Activated B cell treated with CpG ODN at 0.5 μM for 24 hours (primary cell): ENCODE measurements at places on chromosomes 4 and X.

- DNase-seq, result no peak
These were observed 181.3 kb downstream of the RAB28 start for GRCh38 chr4:13302876-13303275.

- no peak for DNase-seq
These were observed 470.0 kb downstream of the GASK1B start for GRCh38 chr4:157702831-157703230.

DNA sequence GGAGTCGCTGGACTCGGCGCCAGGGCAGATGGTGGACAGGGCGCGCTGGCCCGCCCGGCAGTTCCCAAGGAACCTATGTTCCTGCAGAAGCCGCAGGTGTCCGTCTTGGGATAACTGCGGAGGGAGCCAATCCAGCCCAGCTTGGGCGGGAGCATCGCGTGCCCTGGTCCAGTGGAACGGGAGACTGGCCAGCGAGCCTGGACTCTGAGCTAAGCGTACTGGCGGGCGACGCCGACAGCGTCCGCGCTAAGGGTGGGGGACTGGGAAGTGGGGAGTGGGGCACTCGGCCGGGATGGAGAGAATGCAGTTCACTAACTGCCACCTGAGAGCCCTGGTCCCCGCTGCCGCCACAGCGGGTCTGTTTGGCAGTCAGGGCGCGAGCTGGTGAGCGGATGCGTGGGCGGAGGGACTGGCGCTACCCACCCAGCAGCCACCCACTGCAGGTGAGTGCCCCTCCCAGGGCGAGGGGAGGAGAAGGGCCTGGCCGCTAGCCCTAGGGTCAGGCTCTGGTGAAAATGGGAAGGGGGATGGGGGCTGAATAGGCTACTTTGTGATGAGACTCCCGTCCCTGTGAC, 1.3 kb upstream of the MAMLD1 start:
- DNase-seq, result peak; percentile 21

GRCh38 chr4:101103381-101104142, 243.8 kb downstream of the PPP3CA start:
- DNase-seq, result no peak

GRCh38 chr4:100290585-100290984, 100.3 kb upstream of the DDIT4L start:
- DNase-seq, result no peak

DNA sequence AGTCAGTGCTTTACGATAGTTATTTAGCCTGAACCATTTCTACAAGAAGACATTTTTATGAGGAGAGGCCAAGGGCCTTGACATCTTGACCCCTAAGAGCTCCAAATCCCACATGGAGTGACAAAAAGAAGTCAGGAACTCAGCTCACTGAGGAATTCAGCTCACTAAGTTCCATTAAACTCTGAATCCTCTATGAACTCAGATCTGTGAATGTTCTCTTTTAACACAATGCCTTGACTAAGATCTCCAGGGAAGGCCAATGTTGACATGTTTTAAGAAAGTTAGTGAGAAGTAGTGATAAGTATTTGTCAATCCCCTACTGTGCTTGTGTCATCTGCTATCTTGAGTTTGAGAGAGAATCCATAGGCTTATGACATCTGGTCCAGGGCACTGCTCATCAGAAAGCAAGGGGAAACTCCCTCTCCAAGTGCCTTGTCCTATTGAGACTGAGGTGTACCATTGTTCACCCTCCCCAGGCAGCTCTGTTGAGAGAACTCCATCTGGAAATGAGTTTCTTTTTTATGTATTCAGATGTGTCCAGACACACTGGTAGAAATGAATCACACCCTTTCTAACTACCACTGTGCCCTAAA, 68.7 kb upstream of the PCDH19 start:
- no peak for DNase-seq

DNA sequence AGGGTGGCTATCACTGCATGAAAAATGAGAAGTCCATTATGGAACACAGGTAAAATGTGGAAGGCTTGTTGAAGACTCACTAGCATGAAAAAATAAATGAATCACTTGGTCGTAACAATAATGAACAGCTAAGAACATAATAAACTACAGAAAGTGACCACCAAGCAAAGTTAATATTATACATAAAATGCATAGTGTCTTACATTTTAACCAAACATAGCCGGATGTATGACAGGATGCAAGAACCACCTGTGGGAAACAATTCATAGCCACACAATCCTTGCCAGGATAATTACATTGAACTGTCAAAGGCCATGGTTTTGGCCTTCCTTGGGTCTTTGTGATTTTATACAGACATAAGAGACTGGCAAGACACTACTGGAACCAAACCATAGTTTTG, 81.9 kb upstream of the ATXN3L start:
- no peak for DNase-seq

- DNase-seq, result no peak
These were observed 366.2 kb upstream of the PITX2 start for GRCh38 chr4:110989125-110989524.

DNA sequence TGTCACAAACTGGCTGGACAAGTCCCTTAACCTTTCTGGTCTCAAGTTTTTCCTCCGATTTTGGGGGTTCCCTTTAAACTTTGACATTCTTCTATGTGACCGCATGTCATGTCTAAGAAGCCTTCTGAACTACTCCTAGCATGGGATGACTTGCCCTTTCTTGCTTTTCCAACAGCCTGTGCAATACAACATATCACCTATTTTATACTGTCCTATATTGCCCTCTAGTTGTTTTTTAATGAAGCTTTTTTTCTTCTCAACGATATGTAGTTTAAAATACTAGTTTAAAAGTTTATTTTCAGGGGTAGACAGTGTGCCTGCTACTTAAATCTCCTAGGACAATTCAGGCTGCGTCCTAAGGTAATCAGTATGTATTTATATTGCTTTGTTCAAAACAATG, 1.0 kb upstream of the IGBP1 start:
- DNase-seq, result no peak

DNA sequence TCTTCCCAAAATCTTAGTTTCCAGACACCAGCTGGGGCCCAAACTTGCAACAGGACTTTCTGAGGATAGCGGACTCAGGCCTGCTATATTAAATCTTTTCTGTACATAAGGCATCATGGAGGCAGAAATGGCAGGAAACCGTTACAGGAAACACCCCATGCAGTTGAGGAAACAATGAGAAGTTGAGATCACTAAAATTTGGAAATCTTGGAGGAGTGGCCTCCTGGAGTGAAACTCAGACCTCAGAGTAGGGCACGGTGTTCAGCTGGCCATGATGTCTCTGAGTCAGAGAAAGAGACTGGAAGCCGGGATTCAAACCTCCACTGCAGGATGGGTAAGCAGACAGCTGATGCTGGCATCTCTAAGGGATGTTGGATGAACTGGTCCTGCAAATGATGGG, 372.6 kb upstream of the CTSO start:
- DNase-seq, result no peak

DNA sequence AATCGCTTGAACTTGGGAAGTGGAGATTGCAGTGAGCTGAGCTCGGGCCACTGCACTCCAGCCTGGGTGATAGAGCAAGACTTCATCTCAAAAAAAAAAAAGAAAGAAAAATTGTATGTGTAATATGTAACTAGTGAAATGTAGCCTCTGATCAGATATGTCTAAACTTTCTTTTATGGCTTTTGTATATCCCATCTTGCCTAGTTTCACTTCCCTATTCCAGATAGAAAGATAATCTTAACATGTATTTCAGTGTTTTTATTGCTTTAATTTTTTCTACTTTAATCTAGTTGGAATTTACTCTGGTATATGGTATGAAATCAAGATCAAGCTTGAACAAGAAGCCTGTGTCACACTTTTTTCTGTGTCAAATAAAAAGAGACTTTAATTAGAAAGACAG, 1.9 kb upstream of the ZNF41 start:
- no peak for DNase-seq
